Activated T-cell treated with anti-CD3 and anti-CD28 coated beads for 24 hours (primary cell): ENCODE measurements at places on chromosomes 5 and 9.
A peak's percentile ranks its signal among the peaks of the same experiment; 100 is the strongest.

- peak; percentile 91 for DNase-seq
Observed at GRCh38 chr9:112333639-112334431, 416 bp upstream of the PTBP3 start.

DNA sequence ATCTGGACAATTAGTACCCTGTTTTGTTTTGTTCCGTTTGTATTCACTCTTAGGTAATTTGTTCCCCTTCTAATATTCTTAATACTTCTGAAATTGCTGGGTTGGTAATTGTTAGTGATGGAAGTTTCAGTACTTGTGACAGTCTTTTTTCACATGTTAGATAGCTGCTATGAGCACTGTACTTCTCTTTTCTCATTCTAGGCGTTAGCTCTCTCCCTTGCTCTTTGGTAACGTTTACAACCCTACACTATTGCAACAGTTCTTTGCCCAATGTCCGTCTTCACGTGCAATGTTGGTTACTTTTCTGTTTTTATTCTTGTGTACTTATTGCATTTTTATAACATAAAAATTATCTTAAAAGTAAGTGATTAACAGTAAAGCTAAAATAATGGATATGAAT lies 1509.0 kb downstream of the MAT2B start:
- DNase-seq, result no peak

GRCh38 chr9:28127101-28127500 lies 553.8 kb upstream of the C9orf72 start:
- no peak for DNase-seq

- DNase-seq, result no peak
Observed at GRCh38 chr9:10411272-10411671, 201.5 kb downstream of the PTPRD start.

- no peak for DNase-seq
Observed at GRCh38 chr5:66644111-66644510, 47.9 kb downstream of the MAST4 start.

GRCh38 chr9:134375011-134375390 lies 48.7 kb downstream of the RXRA start:
- DNase-seq, result no peak

DNA sequence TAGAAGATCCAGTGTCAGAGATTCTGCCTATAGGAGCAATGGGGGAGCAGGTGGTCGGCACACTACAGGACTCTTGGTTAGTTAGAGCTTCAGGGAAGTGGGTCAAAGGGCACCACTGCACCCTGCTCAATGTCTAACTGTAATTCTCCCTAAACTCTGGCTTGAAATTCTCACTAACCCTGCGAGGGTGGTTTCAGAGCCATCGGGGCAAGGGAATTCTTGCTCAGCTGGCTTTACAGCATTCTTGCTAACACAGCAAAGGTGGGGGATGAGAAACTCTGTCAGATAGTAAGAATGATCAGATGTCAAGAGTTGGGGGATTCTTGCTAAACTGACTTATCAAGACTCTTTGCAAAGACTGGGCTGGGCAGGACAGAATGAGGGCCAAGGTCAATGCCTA lies 4.7 kb upstream of the ZNF354C start:
- DNase-seq, result no peak

GRCh38 chr5:79934681-79935080 lies 56.4 kb downstream of the MTX3 start:
- DNase-seq, result no peak

DNA sequence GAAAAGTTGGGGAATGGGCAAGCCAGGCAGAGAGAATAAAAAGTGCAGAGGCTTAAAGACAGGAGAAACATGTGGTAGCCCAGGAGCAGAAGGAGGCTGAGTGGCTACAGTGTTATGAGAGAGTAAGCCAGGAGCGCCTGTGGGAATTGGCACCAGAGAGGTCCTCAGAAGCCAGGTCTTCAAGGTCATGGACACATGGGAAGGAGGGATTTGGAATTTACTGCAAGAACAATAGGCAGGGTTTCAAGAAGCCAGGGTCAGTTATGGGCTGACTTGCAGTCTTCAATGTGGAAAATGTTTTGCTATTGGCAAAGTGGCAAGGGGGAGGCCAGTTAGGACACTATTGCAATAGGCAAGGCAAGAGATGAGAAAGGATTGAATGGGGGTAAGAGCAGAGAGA lies 29.3 kb downstream of the ERAP1 start:
- DNase-seq, result no peak

- no peak for DNase-seq
Observed at GRCh38 chr5:170275376-170275994, 22.1 kb downstream of the LCP2 start.

- DNase-seq, result no peak
Observed at GRCh38 chr9:70525519-70525918, 111.1 kb upstream of the KLF9 start.

- no peak for DNase-seq
Observed at GRCh38 chr5:148937239-148937638, 110.8 kb downstream of the ADRB2 start.

GRCh38 chr5:90967851-90968250 lies 409.3 kb downstream of the ADGRV1 start:
- no peak for DNase-seq

- no peak for DNase-seq
Observed at GRCh38 chr5:170219615-170220014, 13.2 kb upstream of the C5orf58 start.

- no peak for DNase-seq
Observed at GRCh38 chr9:89405826-89406225, 87.5 kb downstream of the SECISBP2 start.

DNA sequence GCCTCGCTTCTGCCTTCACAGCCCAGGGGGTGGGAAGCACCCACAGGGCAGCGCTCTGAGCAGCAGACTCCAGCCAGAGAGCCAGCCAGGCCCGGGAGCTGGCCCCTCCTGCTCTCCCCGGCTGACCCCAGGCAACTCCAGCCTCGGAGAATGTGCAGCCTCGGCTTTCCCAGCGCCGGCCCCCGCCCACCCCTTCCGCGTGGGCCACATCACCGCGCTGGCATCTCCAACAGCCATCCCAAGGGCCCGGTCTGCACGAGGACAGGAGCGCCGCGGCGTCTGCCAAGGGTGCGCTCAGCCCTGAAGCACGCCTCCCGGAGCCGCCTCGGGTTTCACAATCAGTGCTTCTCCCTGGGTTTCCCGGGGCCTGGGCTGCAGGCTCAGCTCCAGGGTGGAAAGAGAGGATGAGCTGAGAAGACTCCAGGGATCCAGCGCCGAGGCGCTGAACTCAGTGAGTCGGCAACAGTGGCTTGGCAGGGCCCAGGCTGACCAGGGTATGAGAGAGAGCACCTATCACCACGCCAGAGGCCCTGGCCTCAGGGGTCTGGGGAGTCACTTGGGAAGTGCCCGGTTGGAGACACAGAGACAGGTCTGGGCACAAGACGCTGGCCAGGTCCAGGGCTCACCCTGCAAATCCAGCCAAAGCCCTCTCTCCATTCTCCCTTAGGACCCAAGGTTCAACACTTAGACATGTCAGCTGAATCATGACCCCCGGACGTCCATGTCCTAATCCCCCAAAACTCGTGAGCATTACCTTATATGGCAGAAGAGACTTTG lies 79.6 kb downstream of the ADAMTS2 start:
- no peak for DNase-seq

DNA sequence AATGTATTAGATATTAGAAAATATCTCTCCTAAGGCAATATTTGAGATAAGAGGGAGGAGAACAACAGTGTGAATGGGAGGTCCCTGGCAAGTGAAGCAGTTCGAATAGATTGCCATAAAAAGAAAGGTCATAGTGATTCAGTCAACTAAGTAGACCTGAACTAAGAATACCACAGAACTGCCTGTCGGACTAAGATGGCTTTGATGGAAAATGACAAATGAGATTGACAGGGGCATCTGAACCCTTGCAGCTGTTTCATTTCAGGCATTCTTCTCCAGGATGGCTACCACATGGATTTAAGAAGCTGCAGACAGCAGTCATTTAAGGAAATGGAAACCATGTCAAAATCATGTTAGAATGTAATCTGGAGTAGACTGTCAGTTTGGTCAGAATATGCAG lies 308.4 kb upstream of the MEF2C start:
- DNase-seq, result no peak

- no peak for DNase-seq
Observed at GRCh38 chr9:120755044-120755443, 38.2 kb downstream of the FBXW2 start.

- DNase-seq, result no peak
Observed at GRCh38 chr5:6752236-6752635, 39.0 kb downstream of the TENT4A start.

- no peak for DNase-seq
Observed at GRCh38 chr9:32161209-32161608, 223.2 kb upstream of the ACO1 start.
